ENCODE measurements at places on chromosomes 11 and 22.

- no peak for DNase-seq
These were observed 655.5 kb downstream of the KCNA4 start for GRCh38 chr11:29361369-29361768.

GRCh38 chr22:30892286-30892685, 76.3 kb downstream of the MORC2 start:
- DNase-seq = no peak

- DNase-seq = no peak
These were observed 81.0 kb downstream of the CCDC34 start for GRCh38 chr11:27281740-27282590.

DNA sequence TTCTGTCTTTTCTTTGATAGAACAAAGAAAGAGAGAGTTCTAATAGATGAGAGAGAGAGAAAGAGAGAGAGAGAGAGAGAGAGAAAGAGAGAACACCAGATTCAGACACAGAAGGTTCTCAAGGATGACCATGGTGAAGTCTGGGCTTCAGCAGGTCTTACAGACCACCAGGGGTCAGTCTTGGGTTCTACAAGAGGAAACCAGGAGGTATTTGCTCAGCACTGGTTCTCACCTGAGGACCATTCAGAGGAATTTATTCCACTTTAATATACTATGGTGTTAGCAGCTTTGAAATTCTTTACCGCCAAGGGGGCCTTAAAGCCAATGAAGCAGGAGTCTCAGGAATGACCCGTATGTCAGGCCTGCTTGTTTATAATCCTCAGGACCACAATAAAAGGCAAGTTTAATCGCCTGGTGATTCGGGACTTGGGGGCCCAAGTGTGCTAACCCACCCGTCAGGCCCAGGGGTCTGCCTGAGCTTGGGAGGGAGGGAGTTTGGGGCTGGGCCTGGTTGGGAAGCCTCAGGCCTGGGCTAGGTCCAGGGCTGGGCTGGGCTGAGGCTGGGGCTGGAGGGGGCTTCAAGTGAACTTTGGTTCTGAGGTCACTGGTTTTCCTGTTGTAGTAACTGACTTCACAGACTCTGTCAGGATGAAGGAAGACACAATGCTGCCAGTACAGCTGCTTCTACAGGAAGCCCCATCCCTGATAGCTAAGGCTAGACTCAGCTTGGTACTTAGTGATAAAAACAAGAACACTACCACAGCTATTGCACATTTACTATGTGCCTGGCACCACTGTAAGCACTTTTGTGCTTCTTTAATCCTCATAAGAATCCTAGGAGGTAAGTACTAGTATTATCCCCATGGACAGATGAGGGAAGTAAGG, 179.2 kb upstream of the ZBED5 start:
- DNase-seq = peak; percentile 9

- DNase-seq = no peak
These were observed 889 bp downstream of the PLAAT4 start for GRCh38 chr11:63537293-63538101.

- DNase-seq = no peak
These were observed 10.3 kb downstream of the CD81 start for GRCh38 chr11:2387266-2387987.

DNA sequence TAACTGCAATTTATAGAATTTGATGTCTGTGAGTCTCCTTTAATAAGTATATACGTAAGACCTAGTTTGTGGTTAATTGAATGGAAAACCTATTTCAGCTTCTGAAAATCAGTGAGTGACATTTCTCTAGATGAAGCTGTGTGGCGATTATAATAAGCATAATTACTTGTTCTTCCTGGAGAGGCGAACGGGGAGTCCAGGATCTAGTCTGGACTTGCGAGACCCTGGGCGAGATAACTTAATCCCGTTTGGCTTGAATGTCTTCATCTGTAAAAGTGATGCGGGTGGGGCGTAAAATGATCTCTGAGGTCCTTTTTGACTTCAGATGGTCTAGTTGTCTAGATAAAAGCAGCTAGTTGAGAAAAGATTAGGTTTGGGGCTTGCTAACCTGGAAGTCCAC, 1.1 kb downstream of the PRRG4 start:
- no peak for DNase-seq

DNA sequence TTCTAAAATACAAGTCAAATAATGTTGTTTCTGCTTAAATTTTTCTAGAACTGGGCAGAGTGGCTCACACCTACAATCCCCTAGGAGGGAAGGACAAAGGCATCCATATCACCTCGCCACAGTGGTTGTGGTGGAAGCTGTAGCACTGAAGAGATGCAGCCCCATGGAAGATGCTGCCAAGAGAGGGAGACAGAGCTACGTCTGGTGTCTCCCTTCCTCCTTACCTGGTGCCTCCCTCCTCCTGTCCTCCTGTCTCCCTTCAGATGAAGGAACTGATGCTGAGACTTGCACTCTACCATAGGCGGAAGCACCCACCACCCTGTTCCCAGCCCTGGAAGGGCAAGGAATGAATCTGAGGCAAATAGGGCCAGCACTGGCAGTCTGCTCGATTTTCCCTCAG, 22.3 kb downstream of the MMP27 start:
- no peak for DNase-seq

GRCh38 chr22:32858957-32859356, 57.5 kb downstream of the TIMP3 start:
- no peak for DNase-seq

DNA sequence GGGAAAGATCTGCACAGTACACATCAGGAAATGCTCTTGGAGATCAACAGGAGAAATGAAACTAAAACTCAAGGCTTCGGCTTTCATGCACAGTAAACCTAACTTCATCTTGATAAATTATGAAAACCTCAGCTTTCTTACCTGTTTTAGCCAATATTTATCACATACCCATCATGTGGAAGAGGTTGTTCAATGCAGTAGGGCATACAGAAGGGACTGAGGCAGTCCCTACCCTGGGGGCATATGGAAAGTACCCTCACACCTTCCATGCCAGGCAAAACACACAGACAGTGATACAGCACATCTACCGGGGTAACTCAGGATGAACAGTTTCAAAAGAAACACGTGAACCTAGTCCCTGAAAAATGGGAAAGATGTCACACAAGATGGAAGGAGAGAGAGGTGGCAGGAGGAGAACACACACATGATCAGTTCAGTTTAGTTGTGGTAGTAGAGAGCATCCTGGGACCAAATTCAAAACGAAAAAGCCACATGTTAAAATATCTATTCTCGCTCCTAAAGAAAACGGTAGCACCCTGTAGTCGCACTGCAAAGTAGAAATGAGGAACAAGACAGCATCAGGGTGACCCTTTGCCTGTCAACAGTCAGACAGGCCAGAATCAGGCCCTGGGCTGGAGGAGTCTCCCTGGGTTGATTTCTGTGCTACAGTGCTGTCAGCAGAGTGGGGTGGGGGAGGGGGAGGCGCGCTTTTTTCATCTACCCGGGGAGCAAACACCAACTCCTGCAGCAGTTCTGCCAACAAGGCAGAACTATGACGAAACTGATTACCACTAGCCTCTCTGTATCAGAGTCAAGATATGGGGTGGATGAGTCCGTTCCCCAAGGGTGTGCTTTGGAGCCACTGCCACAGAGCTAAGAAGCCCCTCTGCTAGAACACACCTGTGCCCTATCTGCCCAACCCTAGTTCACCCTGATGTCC, 1.3 kb downstream of the HIRA start:
- peak; percentile 6 for DNase-seq

DNA sequence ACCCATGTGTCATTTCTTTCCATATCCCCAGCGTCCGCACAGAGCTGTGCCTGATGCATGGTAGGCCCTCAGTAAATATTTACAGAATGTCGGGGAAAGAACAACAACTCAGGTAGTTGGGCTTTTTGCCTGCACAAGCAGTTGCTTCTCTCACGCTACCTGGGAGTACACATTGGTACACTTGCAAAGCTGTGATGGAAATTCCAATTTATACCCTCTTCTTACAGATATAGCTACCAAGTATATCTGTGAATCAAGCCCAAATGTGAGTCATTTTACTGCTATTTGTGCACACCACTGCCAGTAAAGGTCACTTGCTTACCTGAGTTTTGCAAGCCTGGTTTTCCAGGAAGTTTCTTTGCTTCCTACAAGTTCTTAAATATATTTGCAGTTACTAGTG, 333.0 kb upstream of the NARS2 start:
- no peak for DNase-seq

- no peak for DNase-seq
These were observed 20.5 kb downstream of the LRRC55 start for GRCh38 chr11:57202281-57202680.

DNA sequence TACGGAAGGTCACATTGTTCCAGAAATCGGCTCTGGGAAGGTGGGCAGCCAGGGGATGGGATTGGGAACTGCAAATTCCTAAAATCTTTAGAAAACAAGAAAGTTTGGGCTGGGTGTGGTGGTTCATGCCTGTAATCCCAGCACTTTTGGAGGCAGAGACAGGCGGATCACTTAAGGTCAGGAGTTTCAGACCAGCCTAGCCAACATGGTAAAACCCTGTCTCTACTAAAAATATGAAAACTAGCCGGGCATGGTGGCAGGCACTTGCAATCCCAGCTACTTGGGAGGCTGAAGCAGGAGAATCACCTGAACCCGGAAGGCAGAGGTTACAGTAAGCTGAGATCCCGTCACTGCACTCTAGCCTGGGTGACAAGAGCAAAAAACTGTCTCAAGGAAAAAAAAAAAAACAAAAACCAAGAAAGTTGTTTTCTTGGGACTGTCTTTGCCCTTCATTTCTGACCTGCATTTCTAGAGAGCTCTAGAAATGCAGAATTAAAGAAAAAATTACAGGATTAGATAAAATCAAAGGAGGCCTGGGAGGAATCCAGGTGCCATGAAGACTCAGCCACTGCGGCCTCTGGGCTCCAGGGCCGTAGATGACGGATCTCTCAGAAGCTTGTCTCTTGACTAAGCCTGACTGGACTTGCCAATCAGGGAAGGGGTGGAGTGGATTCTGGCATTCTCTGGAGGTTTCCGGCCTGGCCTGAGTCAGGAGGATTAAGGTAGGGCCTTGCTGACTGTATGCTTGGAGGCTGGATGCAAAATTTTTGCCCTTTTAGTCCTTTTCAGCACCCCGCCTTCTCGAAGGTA, 5.3 kb upstream of the MALAT1 start:
- DNase-seq = no peak

DNA sequence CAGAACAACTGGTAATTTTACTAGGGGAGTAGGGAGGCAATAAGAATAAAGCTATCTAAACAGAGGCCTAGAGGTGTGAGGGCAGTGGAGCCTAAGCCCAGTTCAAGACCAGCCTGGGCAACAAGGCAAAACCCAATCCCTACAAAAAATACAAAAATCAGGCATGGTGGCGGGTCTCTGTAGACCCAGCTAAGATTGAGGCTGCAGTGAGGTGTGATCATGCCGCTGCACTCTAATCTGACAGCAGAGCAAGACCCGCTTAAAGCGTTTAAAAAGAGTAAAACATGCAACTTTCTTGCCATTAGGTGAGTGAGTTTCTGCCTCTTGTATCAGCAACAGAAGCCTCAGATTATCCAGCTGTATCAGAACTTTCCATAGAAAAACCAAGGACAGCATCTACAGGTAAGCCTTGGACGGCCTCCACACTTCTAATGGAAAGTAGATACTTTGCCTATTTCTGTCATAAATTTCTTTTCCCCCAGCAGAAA, 12.1 kb downstream of the TAF1D start:
- no peak for DNase-seq

DNA sequence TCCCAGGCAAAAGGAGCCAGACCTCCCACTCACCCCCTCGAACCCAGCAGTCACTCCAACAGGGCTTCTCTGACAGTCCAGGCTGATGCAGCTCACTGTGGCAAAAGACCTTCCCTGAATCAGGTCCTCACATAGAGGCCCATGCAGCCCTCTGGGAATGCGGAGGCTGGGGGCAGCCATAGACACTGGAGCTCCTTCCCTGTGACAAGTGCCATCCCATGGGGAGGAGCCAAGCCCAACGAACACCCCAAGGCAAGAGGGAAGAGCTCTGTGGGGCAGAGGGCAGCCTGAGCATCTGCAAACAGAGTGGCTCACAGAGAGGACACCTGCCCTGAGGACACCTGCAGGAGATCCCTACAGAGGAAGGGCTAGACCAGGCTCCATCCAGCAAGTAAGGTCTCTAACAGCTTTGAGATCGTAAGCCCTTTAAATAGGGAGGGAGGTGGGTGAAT, at the start of gene LINC01488:
Gene LINC01488 (plus strand): TSS at position 271 of the 452 bp plus-strand sequence.
- DNase-seq = no peak

- DNase-seq = no peak
These were observed 110.8 kb downstream of the CEP164 start for GRCh38 chr11:117438371-117439000.

- no peak for DNase-seq
These were observed 13.0 kb downstream of the PAX6 start for GRCh38 chr11:31798057-31798553.

GRCh38 chr11:124479561-124479960, 34.1 kb upstream of the OR8B8 start:
- DNase-seq = no peak

DNA sequence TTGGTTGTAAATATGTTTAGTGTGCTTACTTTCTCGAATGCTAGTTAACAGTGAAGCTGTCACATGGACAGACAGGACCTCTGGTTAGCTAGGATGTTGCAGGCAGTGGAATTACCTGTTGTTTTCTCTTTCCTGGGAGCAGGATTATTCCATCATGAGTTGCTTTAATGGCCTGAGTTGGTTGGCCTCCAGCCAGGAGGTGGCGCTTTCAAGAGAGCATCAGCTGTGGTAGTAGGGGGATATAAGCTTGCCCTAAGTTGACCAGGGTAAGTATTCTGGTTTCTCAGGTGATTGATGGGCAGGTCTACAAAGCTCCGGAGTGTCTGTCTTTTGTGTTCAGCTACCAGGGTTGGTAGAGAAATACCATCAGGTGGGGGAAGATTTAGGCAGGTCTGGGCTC, 43.5 kb downstream of the NELL1 start:
- DNase-seq = no peak

DNA sequence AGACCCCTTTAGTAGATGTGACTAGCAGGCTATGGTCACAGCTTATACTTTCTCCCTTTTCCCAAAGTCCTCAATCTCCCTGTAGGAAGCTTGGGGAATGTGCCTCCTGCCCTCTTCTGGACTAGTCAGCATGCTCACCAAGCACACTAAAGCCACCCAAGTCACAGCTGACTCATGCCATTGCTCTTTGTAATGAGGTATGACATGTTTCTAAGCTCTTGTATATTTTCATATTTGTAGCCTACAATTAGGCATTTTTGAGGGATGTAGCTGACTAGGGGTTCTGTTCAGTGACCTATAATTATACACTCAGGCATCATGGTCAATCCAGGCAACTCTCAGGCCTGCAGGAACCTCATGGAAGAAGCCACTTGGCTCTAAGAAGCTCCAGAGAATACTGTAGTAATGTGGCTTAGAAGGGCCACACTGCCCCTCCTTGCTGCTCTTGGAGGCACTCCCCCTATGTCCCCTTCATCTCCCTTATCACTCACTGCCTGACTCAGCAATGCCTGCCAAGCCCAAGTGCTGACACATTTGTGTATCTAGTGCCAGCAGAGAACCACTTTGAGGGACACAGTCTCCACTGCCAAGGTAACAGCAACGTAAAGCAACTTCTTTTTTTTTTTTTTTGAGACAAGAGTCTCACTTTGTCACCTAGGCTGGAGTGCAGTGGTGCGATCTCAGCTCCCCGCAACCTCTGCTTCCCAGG, 86.2 kb downstream of the RPL27A start:
- no peak for DNase-seq

- no peak for DNase-seq
These were observed 9.0 kb downstream of the KCNQ1OT1 start for GRCh38 chr11:2690596-2691354.

- DNase-seq = no peak
These were observed 3.1 kb upstream of the IGLL1 start for GRCh38 chr22:23583153-23583552.

GRCh38 chr11:120867988-120868387, 155.9 kb upstream of the TBCEL start:
- no peak for DNase-seq

- DNase-seq = no peak
These were observed 8.4 kb downstream of the TSPAN4 start for GRCh38 chr11:850775-851763.

GRCh38 chr11:77345621-77346020, 44.1 kb upstream of the GDPD4 start:
- DNase-seq = no peak

Data from stimulated activated CD4-positive, alpha-beta T cell treated with anti-CD3 and anti-CD28 coated beads, TNF-alpha, amount 100 ng/mL, for 4 hours (primary cell).